Right lung (tissue), 10 donors: ENCODE measurements at places on chromosomes 4 and X.

DNA sequence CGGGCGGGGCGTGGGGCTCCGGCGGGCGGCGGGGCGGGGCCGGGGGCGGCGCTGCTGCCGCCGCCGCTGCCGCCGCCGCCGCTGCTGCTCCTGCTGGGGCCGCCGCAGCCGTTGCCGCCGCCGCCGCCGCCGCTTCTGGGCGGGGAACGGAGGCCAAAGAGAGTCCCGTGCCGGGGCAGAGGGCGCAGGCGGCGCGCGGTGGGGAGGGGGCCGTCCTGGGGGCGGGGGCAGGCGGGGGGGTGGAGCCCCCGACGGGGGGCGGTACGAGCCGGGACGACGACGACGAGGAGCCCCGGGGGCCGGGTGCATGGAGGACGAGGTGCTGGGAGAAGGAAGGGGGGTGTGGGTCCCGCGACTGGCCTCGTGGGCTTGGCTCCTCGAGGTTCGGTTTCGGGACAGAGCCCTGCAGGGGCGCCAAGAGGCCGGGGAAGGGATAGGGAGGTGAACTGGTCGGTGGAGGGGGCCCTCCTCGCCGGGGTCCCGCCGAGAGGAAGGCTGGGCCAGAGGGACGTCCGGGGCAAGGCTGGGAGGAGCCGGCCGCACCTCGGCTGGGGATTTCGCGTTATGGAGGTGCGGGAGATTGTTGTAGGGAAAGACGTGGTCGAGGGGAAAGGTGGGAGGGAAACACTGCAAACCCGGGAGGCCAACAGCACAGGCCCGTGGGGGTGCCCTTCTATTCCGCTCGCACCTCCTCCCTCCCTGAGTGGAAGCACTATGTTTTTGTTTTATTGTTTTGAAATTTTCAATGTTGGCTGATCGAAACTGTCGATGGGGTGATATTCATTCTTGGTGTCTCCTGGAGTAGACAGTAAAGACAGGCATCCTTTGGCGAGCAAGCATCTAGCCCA is 1.9 kb downstream of the BCORL1 start:
- no peak for DNase-seq

- no peak for DNase-seq
These were observed 650.8 kb upstream of the FAM241A start for GRCh38 chr4:111494471-111494870.

DNA sequence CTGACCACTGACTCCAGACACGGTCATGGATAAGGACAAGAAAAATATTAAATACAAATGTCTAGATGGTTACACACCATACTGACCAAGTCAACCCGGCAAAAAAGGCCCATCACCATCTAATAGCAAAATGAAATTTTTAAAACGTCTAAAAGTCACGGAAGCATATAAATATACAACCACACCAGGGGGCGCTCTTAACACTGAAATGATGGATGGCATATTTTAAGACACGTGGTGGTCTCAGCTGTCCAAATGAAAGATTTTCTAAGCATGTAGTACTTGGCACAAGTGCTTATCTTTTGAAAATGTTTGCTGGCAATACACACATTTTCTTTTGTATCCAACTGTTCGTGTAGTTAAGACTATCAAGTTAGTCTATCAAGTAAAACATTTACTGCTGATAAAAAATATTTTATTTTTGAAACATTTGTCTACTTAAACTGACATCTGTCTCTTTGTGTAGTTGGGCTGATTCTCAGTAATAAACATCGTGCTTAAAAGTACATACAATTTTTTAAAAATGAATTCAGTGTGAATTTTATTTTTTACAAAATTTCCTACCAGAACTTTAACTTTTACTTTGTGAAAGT is 64.6 kb downstream of the COX7B2 start:
- DNase-seq = peak; percentile 38

DNA sequence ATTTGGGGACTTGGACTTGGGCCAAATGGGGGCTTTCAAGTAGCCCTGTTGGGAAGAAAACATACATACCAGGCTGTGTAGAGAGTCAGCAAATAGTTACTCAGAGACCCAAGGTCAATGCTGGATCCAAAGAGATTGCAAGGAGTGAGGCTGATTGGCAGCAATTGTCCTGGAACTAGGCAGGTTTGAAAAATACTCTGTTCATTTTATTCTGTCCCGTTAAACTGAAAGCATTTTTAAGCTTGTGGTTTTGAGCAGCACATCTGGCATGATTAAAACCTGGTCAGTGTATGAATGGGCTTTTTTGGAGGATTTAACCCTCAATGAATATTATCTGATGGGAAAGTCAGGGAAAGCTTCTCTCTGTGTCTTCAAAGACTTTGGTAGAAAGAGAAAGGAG is 294.3 kb upstream of the BOD1L1 start:
- DNase-seq = no peak

GRCh38 chr4:10006601-10007435 is 14.5 kb downstream of the SLC2A9 start:
- DNase-seq = peak; percentile 33

- no peak for DNase-seq
These were observed 153.0 kb downstream of the DCTD start for GRCh38 chr4:182764137-182764536.

DNA sequence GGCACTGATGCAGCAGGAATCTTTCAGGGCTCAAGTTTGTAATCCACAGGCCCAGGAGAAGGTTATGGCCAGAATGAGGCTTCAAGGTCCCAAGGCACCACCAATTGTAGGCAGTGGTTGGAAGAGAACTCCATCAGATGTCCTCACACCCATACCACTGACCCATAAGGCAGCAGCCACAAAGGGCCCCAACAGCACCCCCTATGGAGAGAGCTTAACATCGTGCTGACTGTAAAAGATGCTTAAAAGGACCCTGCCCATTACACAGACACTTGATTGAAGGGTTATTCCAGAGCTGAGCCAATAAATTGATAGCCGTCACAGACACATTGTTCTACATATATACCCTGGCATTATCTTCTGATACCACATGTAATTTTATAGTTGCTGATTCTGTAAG is 113.7 kb downstream of the SOWAHB start:
- DNase-seq = no peak

DNA sequence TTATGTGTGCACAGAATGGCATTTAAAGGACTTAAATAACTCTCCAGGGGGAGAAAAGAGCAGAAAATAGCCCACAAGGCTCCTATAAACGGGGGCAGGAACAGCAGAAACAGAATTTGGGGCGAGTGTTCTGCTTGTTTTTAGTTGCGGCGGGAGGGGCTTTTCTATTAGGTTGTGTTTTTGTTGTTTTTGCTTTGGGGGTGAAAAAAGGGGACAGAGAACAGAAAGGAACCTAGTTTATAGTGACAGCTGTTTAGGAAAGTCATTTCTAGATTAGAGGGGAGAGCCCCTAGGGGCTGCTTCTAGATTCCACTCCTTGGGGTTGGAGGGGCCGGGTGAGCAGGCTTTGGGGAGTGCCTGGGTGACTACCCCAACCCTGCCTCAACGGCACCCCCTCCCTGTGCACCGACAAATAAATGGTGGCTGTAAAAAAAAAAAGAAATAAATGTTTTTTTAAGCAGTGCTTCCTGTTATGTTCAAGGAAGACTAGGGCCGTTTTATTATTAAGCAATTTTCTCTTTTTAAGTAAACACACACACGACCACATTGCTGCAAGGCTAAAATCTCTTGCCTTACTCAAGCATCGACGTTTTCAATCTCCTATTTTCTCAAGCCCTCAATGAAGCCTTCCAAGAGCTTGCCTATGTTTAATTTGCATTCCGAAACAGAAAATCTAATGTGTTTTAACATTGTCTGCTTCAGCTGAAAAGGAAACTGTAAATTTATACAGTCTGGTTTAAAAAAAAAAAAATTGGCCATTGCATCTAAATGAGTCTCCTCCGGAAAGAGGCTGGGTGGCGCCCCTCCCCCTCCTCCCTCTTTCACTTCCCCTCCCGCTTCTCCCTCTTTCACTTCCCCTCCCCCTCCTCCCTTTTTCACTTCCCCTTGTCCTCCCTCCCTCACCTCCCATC is 123.3 kb upstream of the TBL1X start:
- DNase-seq = peak; percentile 42

GRCh38 chr4:145795521-145795920 is 115.6 kb downstream of the C4orf51 start:
- DNase-seq = no peak

DNA sequence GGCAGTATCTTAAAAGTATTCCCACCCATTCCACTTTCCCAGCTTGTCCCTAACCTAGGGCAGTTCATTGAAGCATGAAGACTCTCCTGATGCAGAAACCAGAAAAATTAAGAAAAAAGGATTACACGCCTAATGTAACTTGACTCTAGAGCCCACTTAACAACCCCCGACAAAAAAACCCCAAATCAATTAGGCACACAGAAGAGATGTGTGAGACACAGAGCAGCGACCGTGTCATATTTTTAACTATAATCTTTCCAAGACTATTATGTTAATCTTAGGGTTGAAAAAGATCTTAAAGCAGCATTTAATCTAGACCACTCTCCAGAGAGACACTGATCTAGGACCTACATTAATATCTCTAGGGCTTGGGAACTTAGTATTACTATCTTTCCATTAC is 1.3 kb downstream of the YTHDC1 start:
- no peak for DNase-seq

DNA sequence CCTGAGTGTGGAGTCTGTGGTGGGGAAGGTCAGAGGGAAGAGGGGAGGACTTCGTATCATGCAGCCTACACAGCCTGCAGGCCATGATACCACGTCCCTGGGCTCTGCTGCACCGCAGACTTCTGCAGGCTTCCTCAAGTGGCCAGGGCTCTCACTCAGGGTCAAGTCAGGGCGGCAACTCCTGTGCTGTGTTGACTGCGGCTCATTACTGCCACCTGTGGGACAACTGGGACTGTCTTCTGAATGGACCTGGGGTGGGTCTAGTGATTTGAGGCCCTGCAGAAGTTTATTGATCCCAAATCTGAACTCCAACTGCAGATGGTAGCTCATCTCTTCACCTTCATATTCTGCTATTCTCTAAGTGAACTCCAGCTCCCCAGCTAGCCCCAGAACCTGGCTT is 167.1 kb downstream of the NSUN7 start:
- DNase-seq = no peak

GRCh38 chrX:3518870-3519269 is 172.4 kb upstream of the MXRA5 start:
- DNase-seq = no peak

DNA sequence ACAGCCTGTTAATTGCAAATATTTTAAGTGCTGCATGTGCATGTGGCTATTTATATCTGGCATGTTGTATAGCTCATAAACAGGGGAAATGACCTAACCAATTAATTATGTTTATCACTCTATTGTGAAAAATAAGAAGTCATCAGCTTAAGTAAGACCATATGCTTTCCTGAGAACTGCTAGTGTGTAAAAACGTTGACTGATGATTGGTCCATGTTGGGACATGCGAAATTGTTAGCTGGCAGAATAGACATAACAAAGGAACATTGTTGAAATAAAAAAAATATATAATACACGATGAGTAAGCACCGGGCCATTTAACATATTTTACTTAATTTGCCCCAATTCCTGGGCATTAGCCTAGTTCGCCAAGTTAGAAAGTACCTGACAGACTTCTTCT is 207.5 kb downstream of the ANK2 start:
- no peak for DNase-seq

DNA sequence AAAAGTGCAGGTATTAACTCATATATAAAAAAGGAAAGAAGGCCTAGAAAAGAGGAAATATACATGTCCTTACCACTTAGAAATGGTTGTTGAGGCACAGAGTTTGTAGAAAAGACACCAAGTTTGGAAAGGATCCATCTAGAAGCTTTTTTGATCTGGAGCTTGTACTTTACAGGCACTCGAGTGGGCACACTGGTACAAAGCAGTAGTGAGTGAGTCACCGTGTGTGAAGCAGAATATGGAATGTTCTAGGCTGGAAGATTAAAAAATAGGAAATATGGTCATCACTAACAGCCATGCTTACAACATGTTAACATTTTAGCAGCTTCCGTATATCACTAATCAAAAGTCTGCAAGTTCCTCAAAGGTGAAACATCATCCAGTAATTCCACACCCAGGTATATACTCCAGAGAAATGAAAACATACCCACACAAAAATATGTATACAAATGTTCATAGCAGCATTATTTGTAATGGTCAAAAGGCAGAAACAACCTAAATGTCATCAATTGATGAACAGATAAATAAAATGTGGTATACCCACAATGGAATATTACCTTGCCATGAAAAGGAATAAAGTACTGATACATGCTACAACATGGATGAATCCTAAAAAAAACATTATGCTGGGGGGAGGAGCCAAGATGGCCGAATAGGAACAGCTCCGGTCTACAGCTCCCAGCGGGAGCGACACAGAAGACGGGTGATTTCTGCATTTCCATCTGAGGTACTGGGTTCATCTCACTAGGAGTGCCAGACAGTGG is 69.5 kb downstream of the FRYL start:
- no peak for DNase-seq

GRCh38 chr4:36282503-36283030 is 1.2 kb downstream of the DTHD1 start:
- DNase-seq = no peak

DNA sequence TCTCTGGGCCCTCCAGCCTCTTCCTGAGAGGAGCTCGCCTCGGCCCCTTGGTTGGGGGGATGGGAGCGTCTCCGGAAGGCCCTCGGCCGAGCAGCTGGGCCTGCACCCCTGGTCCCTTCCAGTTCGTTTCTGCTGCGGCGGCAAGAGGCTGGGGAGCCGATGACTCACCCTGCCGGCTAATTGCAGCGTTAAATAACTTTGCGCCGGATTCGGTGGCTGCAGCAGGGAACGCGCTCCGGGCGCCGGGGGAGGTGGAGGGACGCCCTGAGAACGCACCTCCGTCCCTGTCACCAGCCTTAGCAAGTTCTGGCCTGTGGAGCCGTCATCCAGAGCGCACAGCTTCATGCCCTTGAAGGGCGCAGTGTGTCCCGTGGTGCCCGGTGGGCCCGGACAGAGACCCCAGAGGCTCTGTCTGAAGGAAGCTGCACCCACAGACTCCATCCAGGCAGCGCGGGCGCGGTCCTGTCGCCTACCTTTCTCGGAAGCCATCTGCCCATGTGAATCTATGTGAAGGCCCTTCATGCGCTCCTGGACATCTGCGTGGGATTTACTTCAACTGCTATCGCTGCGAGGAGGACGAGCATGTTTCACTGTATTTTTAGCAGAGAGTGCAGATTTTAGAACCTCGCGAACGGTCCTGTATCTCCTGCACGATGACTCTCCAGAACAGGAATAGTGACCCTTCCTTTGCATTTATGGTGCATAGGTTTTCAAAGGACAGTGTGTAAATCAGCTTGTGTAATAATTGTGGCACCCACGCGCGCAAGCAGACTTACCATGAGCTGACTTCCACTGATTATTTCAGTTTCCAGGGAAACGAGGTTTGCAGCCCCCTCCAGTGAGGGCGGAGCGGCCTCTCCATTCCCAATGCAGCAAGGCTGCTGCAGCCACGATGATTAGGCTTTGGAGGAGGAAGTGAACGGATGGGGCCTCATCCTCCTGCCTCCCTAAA is 1.7 kb upstream of the TMEM271 start:
- DNase-seq = no peak
